ENCODE measurements at places on chromosomes 4 and X.
A peak's percentile ranks its signal among the peaks of the same experiment; 100 is the strongest.

DNA sequence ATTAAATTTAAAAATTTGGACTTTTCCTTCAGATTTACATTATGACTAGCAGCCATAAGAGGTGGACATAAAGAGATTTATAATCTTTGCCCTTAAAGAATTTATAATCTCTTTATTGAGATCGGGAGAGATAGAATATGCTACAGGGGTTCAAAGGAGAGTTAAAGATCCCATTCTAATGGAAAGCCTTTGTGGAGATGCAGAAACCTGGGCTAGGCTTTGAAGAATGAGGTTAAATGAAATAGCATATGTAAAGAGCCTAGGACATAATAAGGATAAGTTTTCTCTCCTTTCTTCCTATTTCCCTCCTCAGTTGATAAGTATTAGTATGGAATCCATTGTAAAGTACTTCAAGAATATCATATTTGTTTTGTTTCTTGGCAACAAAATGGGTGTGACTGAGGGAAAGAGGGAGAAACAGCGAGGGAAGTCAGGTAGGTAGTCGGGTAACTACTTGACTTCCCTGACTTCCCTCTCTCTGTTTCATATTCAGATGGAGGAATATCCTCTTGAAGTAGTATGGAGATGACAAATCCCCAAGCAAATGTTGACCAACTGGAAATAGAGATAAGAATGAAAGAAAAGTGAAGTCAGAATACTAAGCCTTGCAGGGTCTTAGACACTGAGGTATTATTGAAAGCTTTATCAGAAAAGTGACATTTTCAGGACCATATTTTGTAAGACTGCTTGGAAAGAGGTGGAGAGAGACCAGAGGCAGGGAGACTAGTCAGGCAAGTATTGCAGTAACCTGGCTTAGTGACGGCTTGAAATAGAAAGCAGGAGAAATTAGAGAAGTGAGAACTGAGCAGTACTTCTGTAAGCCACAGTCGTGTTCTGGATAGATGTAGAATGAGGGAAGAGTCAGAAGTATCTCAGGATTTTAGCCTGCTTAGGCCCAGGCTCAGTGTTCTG, 82.9 kb downstream of the PDLIM5 start:
- no peak for DNase-seq

GRCh38 chrX:133306316-133306715, 88.2 kb upstream of the TFDP3 start:
- no peak for DNase-seq

- peak; percentile 39 for DNase-seq
Measured at GRCh38 chr4:8507196-8507570, 66.6 kb downstream of the TRMT44 start.

DNA sequence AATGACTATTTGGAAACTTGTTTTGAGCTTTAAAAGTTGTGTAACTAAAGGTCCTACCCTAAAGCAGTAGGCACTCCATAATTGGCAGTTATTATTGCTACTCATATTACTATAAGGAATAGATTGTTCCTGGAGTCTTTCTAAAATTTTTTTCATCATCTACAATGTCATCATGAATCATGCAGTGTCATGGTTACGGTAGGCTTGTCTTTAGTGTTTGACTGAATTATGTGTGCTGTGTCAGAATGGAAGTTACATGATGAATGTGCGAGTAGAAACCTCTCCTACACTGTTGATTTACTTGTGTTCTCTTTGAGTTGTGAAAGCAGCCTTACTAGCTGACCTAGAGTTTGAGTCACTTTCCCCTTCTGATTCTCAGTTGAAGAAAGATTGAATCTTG, 1099.9 kb downstream of the RAPGEF2 start:
- DNase-seq: no peak

DNA sequence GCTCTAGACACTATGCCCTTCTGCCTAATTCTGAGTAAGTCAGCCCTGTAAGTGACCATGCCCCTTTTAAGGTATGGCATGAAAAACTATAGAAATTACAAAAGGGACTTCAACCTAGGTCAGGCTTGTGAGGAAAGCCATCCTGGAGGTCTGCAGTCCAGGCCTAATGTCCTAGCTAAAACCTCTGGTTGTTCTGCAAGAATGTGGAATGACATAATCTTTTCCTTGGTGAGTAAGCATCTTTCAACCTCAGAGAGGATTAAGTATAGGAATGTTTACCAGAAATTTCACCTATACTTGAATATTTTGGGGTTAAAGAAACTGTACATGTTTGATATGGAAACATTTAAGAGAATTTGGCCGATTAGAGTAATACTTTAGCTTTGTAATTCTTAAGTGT, 23.8 kb upstream of the HPSE start:
- DNase-seq: no peak

- no peak for DNase-seq
Measured at GRCh38 chrX:133053861-133054598, 42.9 kb downstream of the USP26 start.

- no peak for DNase-seq
Measured at GRCh38 chr4:189083769-189084168, 856.9 kb upstream of the FRG1 start.
